Mucosa of gallbladder (tissue), 1 donor: ENCODE measurements at places on chromosomes 2 and 18. TPM values are rescaled to one million over a fixed set of nuclear protein-coding genes. Genes with fewer than 3 reads are reported as not detected.

The EVX2 gene
- total RNA-seq, result not detected

The CMPK2 gene
- 2.9 TPM for total RNA-seq

The ANKRD36B gene
- total RNA-seq, result 13.2 TPM

GRCh38 chr18:74505776-74506175 is 9.6 kb downstream of the CNDP2 start:
- no peak for DNase-seq

- no peak for DNase-seq
Observed at GRCh38 chr18:63291278-63291677, 28.3 kb downstream of the BCL2 start.

- DNase-seq, result no peak
Observed at GRCh38 chr2:124683536-124684428, 658.7 kb downstream of the CNTNAP5 start.
